ENCODE measurements at places on chromosomes 2 and 18.

GRCh38 chr2:125125902-125126301 is 1100.8 kb downstream of the CNTNAP5 start:
- DNase-seq = no peak

DNA sequence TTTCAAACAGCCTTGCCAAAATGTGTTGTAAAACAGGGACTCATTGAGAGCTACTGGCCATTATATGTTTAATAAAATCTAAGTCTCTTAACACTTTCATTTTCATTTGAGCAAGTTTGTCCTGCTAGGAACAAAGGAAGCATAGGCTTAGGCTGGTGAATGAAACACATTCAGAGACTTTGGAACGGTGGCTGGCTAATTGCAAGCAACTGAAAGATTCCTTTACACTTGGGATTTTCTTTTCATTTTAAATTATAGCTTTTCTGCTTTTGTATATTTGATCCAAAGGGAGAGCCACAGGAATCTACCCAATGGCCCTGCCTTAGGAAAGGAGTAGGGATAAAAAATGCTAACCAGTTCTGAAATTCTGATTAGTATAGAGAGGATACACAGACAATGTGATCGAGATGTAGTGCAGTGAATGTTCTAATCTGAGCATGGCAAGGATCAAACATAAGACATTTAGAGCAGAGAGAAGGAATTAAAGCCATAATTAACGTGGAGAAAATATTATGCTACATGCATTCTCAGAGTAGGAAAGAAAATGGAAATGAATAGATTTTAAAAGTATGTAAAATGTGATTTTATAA is 911.4 kb upstream of the SLC39A10 start:
- DNase-seq = no peak

- DNase-seq = no peak
Measured at GRCh38 chr2:160505256-160505655, 11.6 kb upstream of the RBMS1 start.

DNA sequence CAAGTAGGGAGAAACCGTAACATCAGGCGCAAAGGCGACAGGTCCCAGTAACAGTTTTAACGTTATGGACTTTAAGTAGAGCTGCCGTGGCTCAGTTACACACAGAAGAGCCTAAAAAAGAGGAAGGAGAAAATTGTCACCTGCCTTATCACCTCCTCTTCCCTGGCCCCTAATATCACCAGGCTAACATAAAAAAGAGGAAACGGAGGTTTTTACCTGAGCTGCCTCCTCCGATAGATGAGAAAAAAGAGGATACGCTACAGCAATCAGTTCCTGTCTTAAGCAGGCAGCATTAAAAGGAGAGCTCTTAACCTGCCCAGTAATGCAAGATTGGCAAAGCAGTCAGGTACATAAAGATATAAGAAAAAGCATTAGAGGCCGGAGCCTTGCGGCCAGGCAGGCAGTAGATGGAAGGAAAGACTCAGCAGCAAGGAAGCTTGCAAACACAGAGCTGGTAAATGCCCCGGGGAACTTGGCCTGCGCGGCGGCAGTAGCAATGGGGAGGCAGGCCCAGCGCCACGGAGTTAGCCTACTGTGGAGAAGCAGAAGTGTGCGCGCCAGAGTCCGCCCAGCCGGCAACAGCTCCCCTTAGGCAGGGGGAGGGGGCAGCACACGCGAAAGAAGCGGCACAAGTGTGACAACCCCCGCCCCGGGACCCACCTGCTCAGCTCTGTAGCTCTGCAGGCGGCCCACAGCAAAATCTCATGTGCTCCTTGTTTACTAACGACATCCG is 116.3 kb upstream of the SCN7A start:
- no peak for DNase-seq

- DNase-seq = no peak
Measured at GRCh38 chr2:10753156-10753555, 31.7 kb downstream of the ATP6V1C2 start.

All from stimulated activated CD4-positive, alpha-beta T cell treated with anti-CD3 and anti-CD28 coated beads, Interleukin-12 subunit alpha, Interleukin-12 subunit beta, amount 100 ng/mL, for 24 hours (primary cell).